ENCODE measurements at places on chromosomes 11 and 22.
A peak's percentile ranks its signal among the peaks of the same experiment; 100 is the strongest.

DNA sequence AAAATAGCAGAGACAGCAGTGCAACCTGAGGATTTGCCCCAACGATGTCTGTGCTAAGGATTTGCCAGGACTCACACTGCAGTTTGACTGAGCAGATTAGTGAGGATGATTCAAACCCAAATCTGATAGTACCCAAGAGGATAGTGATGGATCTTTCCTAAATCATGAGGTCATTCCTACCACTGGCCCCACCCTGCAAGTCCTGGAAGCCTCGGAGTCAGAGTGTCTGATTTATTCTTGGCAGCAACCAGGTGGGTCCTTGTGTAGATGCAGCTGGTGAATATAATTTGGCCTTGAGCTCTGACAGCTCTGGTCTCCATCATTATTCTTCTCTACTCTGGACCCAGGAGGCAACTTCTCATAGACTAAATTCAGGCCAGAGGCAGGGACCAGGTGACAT, 179.3 kb upstream of the RAG2 start:
- no peak for DNase-seq

DNA sequence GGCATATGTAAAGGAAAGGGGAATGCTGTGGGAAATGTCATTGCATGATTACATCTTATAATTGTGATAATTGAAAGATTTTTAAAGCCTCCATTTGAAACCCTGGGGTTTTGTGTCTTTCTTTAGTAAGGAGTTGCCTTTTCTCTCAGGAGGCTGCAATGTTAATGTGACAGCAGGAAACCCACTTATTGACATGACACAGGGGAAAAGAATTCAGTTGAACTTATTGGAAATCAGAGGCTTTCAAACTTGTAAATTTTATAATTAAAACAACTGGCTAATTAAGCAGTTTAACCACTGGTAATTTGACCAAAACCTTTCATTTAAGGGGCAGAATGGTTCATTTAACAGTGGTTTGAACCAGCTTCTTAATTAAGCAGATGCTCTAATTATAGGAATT, 31.2 kb downstream of the MRPL48 start:
- DNase-seq: no peak

- DNase-seq: no peak
These were observed 64.4 kb downstream of the PRDM11 start for GRCh38 chr11:45210846-45211245.

- DNase-seq: no peak
These were observed 112.1 kb upstream of the SPON1 start for GRCh38 chr11:13850231-13851005.

GRCh38 chr11:73453562-73453961, 77.4 kb downstream of the RELT start:
- no peak for DNase-seq

GRCh38 chr11:72139500-72139899, 4.0 kb downstream of the FOLR3 start:
- DNase-seq: no peak

DNA sequence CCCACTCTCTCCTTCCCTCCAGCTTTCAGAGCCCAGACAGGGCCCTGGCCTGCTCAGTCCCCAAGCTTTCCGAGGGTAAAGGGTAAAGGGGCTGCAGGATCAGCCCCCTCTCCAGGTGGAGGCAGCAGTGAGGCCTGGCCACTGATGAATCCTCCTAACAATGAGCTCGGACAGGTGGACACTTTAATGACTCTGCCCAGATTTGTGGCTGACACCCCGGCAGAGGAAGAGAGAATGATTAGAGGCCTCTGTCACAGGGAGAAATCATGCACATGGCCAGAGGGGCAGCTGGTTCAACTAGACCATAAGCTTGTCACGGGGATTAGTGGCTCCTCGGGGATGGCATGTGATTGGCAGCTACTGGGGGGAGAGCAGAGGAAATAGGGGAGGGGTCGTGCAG, 587.5 kb upstream of the B3GAT1 start:
- no peak for DNase-seq

GRCh38 chr11:833114-833791, 501 bp downstream of the CD151 start:
- DNase-seq: no peak

DNA sequence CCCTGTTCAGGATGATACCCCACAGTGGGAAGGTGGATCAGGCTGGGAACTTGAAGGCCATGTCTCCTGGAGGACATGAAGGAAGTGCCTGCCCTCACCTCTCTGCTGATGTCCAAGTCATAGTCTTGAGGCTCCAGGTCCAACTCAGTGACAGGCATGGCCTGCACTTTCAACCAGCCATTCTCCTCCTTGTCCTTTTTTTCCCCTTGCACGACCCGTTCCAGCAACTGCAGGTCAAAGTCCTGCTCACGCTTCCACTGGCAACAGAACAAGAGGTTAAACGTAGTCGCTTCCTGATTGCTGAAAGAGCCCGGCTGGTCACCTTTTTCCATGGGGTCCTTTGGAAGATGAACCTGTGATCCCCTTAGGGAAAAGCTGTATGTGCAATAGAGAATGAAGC, 47.7 kb downstream of the C11orf58 start:
- no peak for DNase-seq

- DNase-seq: no peak
These were observed 140.2 kb downstream of the NTM start for GRCh38 chr11:131510662-131511061.

- no peak for DNase-seq
These were observed 192.6 kb upstream of the NARS2 start for GRCh38 chr11:78767027-78767932.

DNA sequence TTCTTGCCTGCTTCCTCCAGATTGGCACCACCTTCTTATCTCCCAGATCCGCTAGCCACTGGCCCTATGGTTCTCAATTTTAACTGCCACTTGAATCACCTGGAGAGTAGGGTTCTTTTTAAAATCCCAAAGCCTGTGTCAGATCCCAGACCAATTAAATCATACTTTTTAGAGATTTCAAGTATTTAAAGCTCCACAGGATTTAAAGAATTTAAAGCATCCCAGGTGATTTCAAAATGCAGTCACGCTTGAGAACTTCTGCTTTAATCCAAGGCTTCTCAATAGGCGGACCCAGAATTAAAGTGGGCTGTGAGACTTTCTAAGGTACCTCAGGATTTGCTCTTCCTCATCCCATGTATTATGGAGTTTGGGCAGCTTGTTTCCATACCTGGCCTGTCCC, 400.0 kb downstream of the SOX6 start:
- DNase-seq: no peak

DNA sequence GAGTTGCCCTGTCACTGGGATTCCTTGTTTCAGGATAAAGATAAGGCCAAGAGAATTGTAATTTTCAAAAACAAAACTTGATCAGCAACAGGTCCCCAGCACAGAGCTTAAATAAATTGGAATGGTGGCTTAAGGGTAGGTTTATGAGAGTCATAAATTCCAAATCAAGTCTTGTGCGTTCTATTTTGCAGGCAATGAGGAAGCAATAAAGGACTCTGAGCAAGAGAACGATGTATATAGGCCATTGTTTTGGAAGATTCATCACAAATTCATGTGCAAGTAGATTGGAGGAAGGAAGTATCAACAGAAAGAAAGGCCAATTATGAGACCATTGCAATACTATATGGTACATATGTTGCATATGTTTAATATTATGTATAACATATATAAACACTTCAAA, 65.7 kb upstream of the PGR start:
- no peak for DNase-seq

DNA sequence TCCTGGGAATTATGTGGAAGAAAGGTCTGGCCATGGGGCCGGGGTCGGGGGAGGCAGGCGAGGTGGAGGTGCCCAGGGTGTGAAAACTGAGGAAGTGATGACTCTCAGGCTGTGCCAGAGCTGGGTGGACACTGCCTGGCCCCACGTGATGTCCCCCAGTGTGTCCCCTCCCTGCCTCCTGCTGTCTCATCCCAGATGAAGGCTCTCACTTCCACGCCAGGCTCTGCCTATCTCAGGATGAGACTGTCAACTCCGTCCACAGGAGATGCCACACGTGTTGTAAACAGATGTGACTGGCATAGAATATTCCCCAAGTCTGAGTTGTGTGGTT, 51.4 kb downstream of the RPS6KA4 start:
- no peak for DNase-seq

GRCh38 chr22:29065468-29066190, 4.0 kb upstream of the C22orf31 start:
- DNase-seq: no peak

- DNase-seq: no peak
These were observed 1.1 kb upstream of the RAC2 start for GRCh38 chr22:37244922-37245722.

- DNase-seq: no peak
These were observed 10.6 kb upstream of the SPI1 start for GRCh38 chr11:47388697-47389576.

DNA sequence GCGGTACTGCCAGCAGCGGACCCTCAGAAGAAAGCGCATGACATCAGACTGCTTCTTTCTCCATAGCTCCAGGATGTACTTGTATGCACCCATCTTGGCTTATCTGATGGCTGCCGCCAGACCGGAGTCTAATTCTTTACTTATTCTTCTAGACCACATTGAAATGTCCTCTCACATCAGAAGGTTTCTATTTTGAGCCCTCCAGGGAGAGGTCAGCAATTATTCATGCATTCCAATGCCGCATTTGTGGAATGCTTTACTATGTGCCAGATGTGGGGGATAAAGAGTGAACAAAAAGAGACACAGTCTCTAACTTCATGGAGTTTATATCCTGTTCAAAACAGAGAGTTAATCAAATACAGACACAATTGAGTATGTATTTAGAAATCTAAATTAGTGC, 230.1 kb downstream of the MIAT start:
- DNase-seq: no peak

GRCh38 chr11:76714493-76714892, 43.9 kb upstream of the LRRC32 start:
- no peak for DNase-seq

DNA sequence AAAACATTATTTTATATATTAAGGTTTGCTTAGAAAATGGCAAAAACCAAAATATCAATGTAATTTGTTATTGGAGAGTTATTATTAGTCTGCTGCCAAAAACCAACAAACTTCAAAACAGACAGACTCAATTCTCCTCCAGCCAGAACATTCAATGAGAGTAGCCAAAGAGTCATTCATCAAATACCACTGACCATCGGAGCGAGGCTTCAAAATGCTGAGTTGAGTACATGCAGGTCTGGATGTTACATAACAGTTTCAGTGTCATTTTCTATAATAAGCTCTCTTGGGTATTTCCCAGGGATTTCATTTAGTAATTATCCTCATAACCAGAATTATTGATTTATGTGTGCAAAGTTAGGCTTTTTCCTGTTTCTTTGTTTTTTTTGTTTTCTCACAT, 42.6 kb downstream of the CHST1 start:
- DNase-seq: no peak

- no peak for DNase-seq
These were observed 3.6 kb downstream of the PIK3IP1 start for GRCh38 chr22:31288496-31289240.

GRCh38 chr11:6438979-6439571, 1.7 kb downstream of the HPX start:
- peak; percentile 12 for DNase-seq

GRCh38 chr11:19814421-19814820, 101.8 kb downstream of the NAV2 start:
- no peak for DNase-seq

- no peak for DNase-seq
These were observed 9.5 kb upstream of the LTO1 start for GRCh38 chr11:69684651-69685050.

All from activated T-helper 9 cell treated with anti-CD3 and anti-CD28 coated beads, Interleukin-2, amount 50 U/mL, for 16 hours (primary cell).